Naive B cell (primary cell): ENCODE measurements at places on chromosomes 7 and 10. TPM values are rescaled to one million over a fixed set of nuclear protein-coding genes. Genes with fewer than 3 reads are reported as not detected.

OR9A4 gene
- not detected for polyA plus RNA-seq

SLC26A4 gene
- polyA plus RNA-seq, result not detected

ARHGAP22 gene
- polyA plus RNA-seq, result 2.8 TPM

HMX2 gene
- not detected for polyA plus RNA-seq

GRCh38 chr7:156954941-156955340 is 5.4 kb downstream of the NOM1 start:
- no peaks in the 10 kb centered on the region for H3K27me3 ChIP-seq
- H3K4me3 ChIP-seq, result no peak overlapping the region
- peaks cover 16% of the 10 kb centered on the region for H3K36me3 ChIP-seq
- H3K27ac ChIP-seq, result no peak overlapping the region

DNA sequence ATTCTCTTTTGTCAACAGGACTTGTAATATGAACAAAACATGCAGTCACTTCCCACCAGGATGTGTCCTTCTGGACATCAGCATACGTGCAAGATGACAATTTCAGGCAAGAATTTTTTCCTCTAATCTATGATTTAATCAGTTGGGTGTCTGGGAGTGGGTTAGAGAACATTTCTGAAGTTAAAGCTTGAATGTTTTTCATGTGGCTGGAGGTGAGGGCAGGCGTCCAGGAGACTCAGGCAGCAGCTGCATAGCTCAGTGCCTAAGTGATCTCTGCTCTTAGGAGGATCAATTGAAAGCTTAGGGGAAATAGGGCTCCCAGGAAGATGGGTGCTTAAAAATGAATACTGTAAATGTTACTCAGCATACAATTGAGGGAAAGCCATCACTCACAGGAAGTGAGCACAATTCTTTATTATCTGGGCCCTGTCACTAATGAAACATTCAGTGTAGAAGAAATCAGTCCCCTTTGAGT is 457.6 kb upstream of the KLF6 start:
- no peak for DNase-seq
- no peak overlapping the region for H3K4me3 ChIP-seq
- H3K27ac ChIP-seq, result no peak overlapping the region

GRCh38 chr10:87960230-87960629 is 96.8 kb downstream of the PTEN start:
- peaks cover 23% of the 10 kb centered on the region for H3K36me3 ChIP-seq
- H3K27ac ChIP-seq, result peak overlapping the region; percentile 53
- no peaks in the 10 kb centered on the region for H3K27me3 ChIP-seq
- H3K4me3 ChIP-seq, result no peak overlapping the region

DNA sequence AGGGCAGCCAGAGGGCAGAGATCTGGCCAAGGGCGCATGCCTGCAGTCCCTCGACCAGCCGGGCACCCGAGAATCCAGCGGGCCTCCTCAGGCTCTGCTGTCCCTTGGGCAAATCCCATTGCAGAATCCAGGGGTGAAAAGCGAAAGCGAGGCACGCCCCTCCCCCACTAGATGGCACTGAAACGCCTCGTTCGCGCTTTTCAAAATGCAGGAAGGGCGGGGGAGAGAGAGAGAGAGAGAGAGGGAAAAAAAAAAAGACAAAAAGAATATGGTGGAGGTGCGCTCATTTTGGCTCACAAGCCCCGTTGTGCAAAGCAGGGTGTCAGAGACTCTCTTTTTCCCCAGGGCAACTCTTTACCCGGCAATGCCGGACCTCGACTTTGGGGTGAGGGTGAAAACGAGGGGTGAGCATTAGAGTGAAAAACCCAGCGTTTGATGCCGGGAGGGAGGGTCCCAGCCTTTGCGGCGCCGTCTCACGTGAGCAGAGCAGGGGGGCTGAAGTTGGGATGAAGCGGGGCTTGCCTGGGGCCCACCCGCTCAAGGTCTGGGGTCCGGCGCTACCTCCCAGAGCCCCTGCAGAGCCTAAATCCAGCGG is 2.5 kb upstream of the TMEM178B start:
- peak overlapping the region; percentile 81 for H3K4me3 ChIP-seq
- H3K4me1 ChIP-seq, result peaks cover 28% of the 10 kb centered on the region
- peaks cover 31% of the 10 kb centered on the region for H3K27me3 ChIP-seq
- H3K36me3 ChIP-seq, result peaks cover 19% of the 10 kb centered on the region
- no peak for DNase-seq

DNA sequence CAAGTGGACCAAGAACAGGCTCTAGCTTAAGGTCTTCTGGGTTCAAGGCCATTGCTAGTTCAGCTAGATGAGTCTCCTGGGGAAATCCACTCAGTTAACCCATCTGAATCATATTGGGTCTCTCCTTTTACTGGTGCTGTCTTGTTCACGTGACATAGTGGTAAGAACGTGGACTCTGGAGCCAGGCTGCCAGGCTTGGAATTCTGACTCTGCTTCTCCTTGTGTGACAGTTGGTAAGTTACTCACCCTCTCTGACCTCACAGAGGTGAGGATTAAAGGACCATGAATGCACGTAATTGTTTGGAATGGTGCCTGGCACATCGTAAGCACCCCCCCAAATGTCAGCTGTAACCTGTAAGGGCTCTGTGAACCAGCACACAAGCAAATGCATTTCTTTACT is 9.7 kb upstream of the CALU start:
- peaks cover 13% of the 10 kb centered on the region for H3K27me3 ChIP-seq
- H3K27ac ChIP-seq, result no peak overlapping the region
- no peaks in the 10 kb centered on the region for H3K4me1 ChIP-seq
- DNase-seq, result no peak
- no peaks in the 10 kb centered on the region for H3K36me3 ChIP-seq
- H3K4me3 ChIP-seq, result no peak overlapping the region

DNA sequence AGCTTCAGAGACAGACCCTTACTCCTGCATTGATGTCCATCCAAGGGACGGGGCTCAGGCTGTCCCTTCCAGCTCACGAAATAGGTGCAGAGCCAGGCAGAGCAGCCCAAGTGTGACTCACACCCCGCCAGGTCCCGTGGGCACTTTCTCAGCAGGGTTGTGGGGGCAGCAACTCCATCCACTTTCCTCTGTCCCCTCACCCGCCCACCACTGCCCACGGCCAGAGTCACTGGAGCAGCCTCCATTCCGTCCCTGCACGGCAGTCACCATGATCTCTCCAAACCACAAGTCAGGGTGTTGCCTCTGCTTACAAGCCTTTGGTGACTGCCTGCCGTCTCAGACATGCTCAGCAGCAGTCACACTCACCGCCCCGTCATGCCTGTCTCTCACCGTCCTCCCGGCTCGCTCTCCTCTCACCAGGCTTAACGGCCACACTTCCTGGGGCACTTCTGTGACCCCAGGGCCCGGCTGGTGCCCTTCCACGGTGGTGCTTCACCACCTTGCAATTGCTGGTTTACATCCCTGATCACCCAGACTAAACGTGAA is 39.3 kb downstream of the CALML3 start:
- DNase-seq, result no peak
- H3K27ac ChIP-seq, result no peak overlapping the region
- no peaks in the 10 kb centered on the region for H3K4me1 ChIP-seq
- H3K4me3 ChIP-seq, result no peak overlapping the region
- H3K36me3 ChIP-seq, result no peaks in the 10 kb centered on the region
- peaks cover 45% of the 10 kb centered on the region for H3K27me3 ChIP-seq

DNA sequence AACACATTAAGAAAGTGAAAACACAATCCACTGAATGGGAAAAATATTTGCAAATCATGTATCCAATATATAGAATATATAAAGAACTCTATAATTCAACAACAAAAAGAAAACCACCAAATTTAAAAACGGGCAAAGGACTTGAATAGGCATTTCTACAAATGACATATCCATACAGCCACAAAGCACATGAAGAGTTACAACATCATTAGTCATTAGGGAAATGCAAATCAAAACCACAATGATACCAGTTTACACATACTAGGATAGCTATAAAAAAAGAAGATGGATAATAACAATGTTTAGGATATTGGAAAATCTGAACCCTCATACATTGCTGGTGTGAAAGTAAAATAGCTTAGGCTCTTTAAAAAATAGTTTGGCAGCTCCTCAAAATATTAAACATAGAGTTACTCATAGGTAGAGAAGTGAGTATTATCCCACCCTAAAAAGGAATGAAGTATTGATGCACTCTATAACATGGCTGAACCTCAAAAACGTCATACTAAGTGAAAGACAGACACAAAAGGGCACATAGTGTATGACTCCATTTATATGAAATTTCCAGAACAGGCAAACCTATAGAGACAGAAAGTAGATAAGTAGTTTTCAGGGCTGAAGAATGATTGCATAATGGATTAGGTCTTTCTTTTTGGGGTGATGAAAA is 4.5 kb downstream of the ZPBP start:
- peaks cover 5% of the 10 kb centered on the region for H3K4me1 ChIP-seq
- no peak for DNase-seq
- H3K27me3 ChIP-seq, result no peaks in the 10 kb centered on the region
- no peak overlapping the region for H3K4me3 ChIP-seq
- H3K27ac ChIP-seq, result no peak overlapping the region
- H3K36me3 ChIP-seq, result no peaks in the 10 kb centered on the region

- DNase-seq, result no peak
- peaks cover 19% of the 10 kb centered on the region for H3K27me3 ChIP-seq
- H3K4me3 ChIP-seq, result no peak overlapping the region
- H3K4me1 ChIP-seq, result no peaks in the 10 kb centered on the region
- no peaks in the 10 kb centered on the region for H3K36me3 ChIP-seq
These were observed 200.3 kb upstream of the PRSS1 start for GRCh38 chr7:142548978-142549377.
